Left colon (tissue), 2 donors: ENCODE measurements at places on chromosomes 2 and 18. TPM values are rescaled to one million over a fixed set of nuclear protein-coding genes. Genes with fewer than 3 reads are reported as not detected.

GRCh38 chr2:234968631-234969305 is 17.0 kb downstream of the SH3BP4 start:
- no peak for DNase-seq

DNA sequence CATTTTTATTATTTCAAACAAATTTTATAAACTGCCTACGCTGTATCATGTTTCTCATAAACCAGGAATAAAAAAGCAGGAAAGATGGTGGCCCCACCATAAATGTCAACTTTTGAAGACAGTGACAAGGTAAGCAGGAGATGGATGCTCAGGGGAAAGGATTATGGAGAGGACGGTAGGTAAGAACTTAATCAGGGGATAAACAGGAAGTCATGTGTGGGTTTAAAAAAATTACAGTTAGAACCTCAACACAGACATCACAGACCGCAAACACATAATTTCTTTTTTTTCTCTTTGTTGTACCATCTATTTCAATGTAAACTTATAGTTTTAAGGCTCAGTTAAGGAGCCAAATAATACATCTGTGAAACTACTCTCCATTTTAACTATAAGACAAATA is 575.2 kb upstream of the SLC8A1 start:
- no peak for DNase-seq

GPBAR1 gene
- total RNA-seq, result 3.0 TPM

ST8SIA5 gene
- 0.58 TPM for total RNA-seq

- no peak for DNase-seq
Observed at GRCh38 chr18:22268641-22269128, 99.3 kb downstream of the GATA6 start.

- peak; percentile 39 for DNase-seq
Observed at GRCh38 chr2:62478093-62478580, 27.9 kb downstream of the TMEM17 start.

DNA sequence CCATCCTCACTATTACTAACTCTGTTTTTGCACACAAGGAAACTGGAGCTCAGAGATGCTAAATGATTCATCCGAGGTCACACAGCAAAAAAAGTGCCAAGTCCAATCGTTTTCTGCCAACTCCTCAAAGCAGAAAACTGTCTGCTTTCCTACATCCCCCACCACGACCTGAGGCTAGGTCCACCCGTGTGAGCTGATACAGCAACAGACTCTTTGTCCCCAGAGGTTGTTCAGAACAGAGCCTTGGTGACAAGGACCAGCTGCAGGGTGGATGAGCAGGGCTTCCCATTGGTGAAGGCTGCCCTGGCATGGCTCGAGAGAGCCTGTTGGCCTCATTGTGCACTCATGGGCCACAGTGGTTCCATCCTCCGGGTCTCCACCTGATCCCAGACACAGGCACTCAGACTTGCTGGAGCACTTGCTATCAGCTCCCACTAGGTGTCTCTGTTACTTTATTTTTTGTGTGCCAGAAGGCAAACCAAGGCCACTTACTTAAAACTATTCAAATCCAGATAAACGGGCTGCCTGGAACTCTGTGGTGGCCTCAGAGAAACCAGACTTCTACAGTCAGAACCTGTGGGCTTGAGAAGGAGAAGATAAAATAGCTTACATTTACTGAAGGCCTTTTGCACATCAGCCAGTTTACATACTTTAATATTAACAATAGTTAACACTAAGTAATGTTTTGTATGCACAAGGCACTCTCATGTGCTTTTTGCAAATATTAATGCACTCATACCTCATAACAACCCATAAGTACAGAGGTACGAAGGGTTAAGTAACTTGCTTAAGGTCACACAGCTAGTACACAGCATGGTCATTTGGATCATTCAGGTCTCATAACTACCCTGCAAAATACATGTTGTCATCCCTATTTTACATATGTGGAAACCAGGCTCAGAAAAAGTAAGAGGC is 62.9 kb upstream of the CTIF start:
- no peak for DNase-seq

- no peak for DNase-seq
Observed at GRCh38 chr2:212595036-212595654, 56.5 kb upstream of the ERBB4 start.

IL1B gene
- total RNA-seq, result 4.2 TPM

DNA sequence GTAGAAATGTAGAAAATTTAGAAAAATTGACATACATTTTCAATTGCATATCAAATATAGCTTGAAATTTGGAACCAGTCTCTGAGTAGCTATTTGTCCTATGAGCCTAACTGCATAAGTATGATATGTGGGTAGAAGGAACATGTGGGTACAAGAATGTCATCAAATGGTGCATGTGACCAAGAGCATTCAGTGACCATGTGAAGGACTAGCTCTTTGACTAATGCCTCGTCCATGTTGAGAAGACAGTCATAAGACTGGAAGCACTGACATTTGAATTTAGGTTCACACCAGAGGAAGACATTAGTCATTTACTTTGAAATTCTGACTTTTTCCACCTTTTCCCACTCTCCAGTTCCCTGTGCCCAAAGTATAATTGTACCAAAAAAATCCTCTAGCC is 12.6 kb downstream of the MRPL44 start:
- DNase-seq, result no peak

TMEM169 gene
- total RNA-seq, result 0.37 TPM

DNA sequence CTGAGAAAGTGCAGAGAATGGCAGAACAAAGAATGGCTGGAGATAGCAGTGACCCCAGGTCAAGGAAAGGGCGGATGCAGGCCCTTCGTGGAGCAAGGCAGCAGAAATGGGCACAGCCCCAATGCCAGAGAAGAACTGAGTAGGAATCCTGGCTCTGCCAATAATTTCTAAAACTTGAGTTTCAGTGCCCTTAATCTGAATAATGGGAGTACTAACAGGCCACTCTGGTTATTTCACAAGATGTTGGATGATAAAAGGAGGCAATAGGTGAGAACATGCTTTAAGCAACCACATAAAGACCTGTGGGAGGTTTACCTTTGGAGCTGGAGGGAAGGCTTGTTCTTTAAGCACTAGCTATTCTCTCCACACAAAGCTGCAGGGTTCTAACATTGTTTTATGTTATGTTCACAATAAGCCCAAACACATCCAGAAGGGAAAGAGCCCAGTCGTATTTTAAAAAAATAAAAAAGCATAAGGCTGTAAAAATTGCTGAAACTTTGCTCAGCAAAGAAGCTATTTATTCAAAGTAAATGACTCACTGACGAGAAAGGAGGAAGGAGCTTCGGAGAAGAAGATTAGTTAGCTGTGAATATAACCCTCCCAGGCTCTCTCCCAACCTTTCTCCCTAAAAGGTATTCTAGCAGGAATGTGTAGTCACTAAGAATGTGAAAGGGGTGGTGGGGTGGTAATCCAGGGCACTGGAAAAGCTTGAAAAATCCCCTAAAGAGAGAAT is 470.2 kb downstream of the TXNL1 start:
- DNase-seq, result no peak

DNER gene
- total RNA-seq, result 1.3 TPM

- DNase-seq, result no peak
Observed at GRCh38 chr2:54468673-54469072, 12.5 kb downstream of the SPTBN1 start.

KIF1A gene
- total RNA-seq, result 2.1 TPM

DNA sequence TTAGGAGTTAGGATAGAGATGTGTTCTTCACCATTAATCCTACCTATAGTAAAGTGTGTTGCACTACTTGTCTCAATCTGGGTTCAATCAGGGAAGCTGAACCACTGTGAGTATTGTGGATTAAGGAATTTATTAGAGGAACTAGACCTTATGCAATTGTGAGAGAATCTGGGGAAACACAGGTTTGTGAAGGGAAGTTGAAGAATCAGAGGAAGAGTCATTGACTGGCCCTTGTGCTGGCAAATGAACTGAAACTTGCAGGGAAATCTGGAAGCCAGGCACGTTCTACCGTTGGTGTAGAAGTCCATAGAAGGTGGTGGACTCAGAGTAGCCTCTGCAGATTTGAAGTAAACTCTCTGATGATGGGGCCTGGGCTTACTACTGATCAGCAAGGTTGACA is 44.7 kb upstream of the HK2 start:
- DNase-seq, result no peak

DNA sequence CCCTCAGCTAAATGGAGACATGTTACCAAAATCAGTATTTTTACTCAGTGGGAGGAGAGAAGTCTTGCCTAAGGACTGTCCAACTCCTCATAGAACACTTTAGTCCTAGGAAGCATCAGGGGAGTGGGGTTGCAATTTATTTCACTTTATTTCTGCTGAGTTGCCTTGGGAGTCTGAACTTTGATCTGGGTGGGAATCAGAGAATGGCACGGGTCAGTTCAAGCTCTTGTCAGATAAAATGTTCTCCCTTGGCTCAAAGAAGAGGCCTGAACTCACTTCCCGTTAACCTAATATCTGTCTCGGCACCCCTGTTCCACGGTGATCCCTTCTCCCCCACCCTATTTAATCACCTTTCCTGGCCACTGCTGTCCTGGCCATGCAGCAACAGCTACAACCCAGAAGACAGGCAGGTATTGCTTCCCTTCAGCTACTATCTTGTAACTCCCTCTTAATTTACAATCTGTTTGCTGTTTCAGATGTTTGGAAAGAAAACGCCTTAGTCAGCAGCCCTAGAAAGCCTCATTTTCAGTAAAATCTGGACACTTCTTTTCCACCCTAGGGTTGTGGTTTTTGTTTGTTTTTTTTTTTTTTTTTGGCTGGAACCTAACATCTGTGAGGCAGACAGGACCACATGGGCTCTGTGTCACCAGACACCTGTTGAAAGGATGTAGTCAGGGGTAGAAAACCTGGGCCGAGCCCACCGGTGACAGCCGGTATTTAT is 52.5 kb downstream of the SERTAD2 start:
- DNase-seq, result no peak

EFEMP1 gene
- total RNA-seq, result 34.1 TPM

DNA sequence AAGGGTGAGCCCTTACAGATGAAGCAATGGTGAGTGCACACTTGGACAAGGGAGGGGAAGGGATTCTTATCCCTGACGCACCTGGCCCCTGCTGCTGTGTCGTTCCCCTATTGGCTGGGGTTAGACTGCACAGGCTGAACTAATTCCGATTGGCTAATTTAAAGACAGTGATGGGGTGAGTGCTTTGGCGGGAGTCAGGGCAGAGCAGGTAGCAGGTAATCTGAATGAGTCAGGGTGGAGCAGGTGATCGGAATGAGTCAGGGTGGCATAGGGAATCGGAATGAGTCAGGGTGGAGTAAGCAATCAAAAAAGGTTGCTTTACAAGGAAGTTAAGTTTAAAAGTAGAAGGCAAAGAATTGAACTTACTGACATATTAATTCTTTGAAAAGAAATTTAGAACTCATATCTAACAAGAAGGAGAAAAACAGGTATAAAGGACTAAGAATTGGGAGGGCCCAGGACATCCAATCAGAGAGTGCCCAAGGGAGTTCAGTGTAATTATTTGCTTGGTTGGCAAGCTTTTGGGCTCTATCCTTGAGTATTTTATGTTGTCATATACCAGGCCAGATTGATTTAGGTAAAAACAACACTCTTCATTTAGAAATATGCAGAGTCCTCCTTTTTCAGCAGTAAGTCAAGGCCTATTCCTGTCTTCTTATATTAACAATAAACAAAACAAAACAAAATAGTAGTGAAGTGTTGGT is 52.3 kb upstream of the RALBP1 start:
- DNase-seq, result peak; percentile 72

TUBA3E gene
- not detected for total RNA-seq

LCT gene
- 0.27 TPM for total RNA-seq

GRCh38 chr2:162824304-162824703 is 14.3 kb downstream of the KCNH7 start:
- DNase-seq, result no peak

DNA sequence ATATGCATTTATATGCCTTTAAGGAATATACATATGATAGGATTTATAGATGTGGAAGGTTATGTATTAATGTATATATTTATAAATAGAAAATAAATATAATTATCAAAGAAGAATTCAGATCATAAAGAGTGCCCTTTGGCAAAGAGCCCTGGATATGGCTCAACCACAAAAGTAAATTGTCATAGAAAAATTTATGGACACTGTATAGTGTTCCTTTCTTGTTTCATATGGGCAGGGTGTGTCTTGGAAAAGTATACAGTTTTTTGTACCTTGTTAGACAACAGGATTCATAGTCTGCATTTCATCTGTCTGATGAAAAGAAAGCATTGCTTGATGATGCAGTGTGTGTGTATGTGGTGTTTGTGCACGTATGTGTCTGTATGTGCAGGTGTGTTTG is 2.9 kb downstream of the UGT1A7 start:
- DNase-seq, result no peak

KYNU gene
- total RNA-seq, result 2.3 TPM

FOSL2 gene
- 197 TPM for total RNA-seq

RAB6D gene
- 4.0 TPM for total RNA-seq

C2orf15 gene
- total RNA-seq, result 3.3 TPM

- no peak for DNase-seq
Observed at GRCh38 chr2:68292108-68292710, 27.5 kb downstream of the CNRIP1 start.

DNA sequence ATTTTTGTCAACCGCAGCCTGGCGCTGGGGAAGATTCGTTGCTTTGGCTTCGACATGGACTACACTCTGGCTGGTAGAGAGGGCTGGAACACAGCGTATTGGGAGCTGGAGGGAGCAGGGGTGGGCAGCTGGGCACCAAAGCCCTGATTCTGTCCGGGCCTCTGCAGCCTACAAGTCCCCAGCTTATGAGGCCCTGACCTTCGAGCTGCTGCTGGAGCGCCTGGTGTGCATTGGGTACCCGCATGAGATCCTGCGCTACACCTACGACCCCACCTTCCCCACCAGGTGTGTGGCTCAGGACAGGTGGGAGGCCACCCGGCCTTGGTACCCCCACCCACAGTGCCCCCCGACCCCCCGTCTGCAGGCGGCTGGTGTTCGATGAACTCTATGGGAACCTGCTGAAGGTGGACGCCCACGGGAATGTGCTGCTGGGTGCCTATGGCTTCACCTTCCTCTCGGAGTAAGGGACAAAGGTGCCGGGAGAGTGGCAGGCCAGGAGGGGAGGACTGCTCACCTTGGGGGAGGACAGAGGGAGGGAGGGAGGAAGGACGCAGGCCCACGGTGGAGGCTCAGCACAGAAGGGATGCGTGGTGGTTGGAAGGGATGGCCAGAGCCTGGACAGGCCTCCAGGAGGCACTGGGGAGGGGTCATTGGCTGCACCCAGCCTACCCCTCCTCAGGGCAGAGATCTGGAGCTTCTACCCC is 1.2 kb downstream of the NT5DC4 start:
- no peak for DNase-seq
